Germinal center (tissue), 1 donor: ENCODE measurements at places on chromosomes 11 and 22.

GRCh38 chr11:69416143-69416515, 65.3 kb upstream of the LINC01488 start:
- DNase-seq: no peak

DNA sequence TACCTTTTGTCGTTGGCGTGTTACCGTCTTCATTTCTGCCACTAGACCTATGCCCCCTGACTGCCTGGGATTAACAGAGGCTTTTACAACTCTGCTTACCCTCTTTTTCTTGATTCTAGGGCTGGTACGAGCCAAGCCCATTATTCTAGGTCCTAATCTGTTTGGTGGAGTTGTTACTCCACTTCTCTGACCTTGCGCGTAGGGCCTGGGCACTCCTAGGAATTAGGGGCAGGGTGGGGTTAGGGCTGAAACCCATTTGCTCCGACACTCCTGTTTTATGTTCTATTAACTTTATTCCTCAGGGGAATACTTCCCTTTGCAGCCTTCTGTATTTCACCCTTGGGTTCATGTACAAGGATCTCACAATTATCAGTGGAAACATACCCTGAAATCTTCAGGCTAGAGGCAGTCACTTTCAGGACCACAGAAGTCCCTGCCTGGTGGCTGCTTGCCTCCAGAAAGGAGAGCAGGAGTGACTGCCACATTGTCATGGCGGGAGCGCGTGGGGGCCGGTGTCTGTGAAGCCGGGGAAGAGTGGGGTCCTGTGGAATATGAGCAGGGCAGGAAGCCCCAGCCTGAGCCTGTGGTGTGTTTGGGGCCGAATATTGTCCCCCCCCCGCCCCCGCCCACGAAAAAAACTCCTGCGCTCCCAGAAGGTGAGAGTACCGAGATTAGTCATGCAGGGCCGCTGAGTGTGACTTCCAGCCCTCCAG, 731 bp upstream of the SLC37A2 start:
- no peak for DNase-seq

DNA sequence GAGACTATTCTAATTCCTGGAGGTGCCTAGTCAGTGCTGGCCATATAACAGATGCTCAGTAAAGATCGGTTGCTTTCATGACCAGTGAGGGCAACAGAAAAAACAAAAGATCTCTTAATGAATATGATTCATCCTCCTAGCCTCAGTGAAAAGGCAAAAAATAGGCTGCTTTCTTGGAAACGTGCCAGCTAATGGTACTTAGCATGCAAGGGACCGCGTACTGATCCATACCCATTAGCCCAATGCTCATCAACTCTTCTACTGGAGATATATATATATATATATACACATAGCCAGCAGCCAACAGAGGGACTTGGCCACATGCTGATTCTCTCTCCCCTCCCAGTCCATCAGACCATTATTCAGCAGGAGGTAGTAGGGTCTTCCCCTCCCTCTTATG, 320.4 kb downstream of the KIRREL3 start:
- DNase-seq: no peak

GRCh38 chr22:33842421-33843094, 77.7 kb downstream of the LARGE1 start:
- peak; percentile 28 for DNase-seq

- DNase-seq: no peak
Observed at GRCh38 chr11:1237128-1237580, 14.3 kb downstream of the MUC5B start.

- no peak for DNase-seq
Observed at GRCh38 chr22:23450434-23450795, 129.7 kb downstream of the IGLL1 start.
